Peyer's patch (tissue), 4 donors: ENCODE measurements at places on chromosomes 5 and 9.
A peak's percentile ranks its signal among the peaks of the same experiment; 100 is the strongest.

DNA sequence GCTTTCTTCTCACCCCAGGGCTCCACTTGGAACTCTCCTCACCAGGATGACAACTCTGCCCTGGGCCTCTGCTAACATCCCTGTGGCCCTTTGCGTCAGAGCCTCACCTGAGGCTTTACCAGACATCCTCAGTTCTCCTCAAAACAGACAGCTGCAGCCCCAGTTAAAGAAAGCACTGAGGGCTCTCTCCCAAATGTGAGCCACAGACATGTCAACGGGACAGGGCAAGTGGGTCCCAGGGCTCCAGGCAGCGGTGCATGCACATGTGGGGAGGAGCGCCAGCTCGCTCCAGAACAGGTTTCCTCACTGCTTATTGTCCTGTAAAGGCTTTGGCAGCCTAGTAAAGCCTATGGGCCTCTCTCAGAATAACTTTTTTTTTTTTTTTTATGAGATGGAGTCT, 37.3 kb downstream of the IPPK start:
- DNase-seq = no peak

GRCh38 chr5:175555168-175555785, 76.9 kb downstream of the SFXN1 start:
- no peak for DNase-seq

DNA sequence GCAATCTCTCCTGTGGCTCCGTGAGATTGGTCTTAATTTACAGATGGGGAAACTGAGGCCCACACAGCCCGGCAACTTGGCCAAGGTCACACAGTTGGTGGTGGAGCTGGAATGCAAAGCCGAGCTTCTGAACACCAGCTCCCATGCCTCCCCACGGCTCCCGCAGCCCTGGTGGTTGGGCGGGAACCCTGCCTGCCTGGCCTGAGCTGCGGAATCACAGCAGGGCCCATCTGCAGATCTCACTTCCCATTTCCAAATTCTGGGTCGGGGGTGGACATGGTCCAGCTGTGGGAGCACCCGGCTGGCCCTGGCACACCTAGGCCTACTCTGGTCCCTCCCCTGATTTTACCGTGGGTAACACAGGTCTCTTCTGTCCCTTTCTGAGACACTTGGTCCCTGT, 35.3 kb upstream of the PHYKPL start:
- no peak for DNase-seq

DNA sequence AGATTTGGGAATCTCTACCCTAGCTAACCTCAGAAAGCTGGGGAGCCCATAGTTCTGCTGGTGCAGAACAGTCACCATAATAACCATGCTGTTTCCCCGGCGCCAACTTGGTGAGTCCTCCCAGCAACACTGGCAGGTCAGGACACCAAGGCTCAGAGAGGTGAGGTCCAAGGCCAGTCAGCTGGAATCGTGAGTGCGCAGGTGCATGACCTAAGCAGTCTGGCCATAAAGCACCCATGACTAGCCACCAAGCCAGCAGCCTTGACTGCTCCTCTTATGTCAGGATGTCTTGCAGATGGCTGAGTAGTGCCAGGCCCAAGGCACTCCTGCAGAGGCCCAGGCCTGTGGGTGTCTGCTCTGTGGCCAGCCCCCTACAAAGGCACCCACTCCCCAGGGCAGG, 2.6 kb downstream of the RNF44 start:
- DNase-seq = peak; percentile 82

GRCh38 chr5:88732181-88732633, 150.8 kb downstream of the MEF2C start:
- DNase-seq = peak; percentile 64

DNA sequence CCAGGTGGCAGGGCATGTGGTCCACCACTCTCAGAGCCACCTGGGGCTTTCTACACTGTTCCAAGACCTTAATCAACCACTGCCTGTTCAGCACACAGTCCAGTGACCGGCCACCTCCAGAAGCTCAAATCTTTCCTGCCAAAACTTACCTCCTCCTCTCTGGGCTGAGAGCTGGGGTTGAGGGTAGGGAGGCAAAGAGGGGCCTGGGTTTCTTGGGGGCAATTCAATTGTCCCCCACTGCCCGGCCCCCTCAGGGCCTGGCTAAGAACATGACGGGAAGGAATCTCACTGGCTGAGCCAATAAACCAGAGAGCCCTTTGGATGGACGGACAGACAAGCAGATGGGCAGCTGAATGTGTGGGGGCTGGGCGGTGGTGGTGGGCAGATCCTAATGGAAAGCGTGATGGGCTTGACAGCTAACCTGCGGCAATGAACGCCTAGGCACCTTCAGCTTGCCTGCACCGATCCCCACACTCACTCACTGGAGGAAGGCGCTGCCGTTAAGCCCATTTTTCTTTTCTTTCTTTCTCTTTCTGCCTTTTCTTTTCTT, 5.4 kb downstream of the NR5A1 start:
- no peak for DNase-seq

DNA sequence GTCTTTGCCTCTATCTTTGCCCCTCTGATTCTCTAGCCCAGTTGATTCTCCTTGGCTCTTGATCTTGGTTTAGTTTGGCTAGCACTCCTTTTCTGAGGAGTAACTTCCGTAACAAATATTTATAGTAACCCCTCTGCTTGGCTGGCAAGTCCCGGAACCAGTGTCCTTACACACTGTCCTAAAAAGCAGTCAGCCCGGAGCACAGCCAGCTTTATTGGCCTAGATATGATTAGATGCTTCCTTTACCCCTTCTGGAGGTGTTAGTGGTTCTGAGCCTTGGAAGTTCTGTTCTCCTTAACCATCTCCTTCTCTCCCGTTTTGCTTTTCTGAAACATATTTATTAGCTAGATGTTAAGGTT, 17.0 kb upstream of the MSMP start:
- no peak for DNase-seq

GRCh38 chr5:100516285-100516684, 18.9 kb upstream of the FAM174A start:
- DNase-seq = no peak

- no peak for DNase-seq
These were observed 351.1 kb upstream of the RIOK2 start for GRCh38 chr5:97534166-97534565.

DNA sequence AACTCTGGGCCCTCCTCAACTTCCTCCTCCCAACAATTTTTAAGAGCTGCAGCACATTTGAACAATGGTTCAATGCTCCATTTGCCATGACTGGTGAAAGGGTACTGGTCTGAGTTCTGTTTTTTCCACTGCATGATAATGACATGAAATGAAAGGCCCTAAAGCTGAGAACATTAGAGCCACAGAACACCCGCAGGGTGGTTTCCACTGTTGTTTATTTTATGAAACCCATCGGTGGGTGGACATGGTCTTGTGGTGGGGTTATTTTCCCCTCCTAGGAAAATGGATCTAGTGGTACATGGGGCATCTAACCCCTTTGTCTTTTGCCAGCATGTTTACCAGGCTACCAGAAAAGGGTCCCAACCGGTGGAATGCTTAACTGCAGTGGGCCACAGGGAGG, 71.8 kb downstream of the SMARCA2 start:
- DNase-seq = no peak

GRCh38 chr9:126388964-126389708, 62.5 kb downstream of the MVB12B start:
- no peak for DNase-seq

- DNase-seq = no peak
These were observed 607.2 kb upstream of the WWC1 start for GRCh38 chr5:167684251-167684650.

- no peak for DNase-seq
These were observed 7.2 kb downstream of the NDUFS6 start for GRCh38 chr5:1808439-1808838.

- DNase-seq = no peak
These were observed 11.0 kb upstream of the FAM81B start for GRCh38 chr5:95380103-95380628.

DNA sequence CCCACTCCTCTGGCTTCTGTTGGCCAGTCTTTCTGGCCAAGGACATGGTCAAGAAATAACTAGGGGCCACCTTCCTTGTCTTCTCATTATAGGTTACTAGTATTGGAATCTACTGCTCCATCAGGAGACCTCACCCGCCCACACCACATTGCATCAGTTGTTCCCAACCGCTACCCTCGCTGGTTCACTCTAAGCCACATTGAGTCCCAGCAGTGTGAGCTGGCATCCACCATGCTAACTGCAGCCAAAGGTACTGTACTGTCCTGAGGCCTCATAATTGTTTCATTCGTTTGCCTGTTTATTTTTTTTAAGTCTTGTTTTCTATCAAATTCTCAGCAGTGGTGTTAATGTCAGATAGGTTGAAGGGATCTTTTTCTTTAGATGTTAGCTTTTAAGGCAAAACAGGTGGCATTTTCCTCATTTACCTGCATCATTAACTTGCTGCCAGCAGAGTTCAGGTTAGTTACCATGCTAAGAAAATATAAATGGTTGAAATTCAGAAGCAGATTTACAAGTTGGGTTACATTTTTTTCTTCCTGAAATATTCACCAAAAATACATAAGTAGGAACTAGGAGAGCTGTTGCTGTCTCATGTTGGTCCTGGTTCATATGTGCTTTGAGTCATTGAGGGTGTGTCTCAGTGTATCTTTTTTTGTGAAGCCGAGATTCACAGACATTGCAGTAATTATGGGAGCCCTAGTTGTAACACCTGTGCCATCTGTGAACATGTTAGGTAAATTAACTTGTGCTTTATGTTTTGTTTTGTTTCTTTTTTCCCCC, 206.9 kb downstream of the ZSWIM6 start:
- DNase-seq = no peak

DNA sequence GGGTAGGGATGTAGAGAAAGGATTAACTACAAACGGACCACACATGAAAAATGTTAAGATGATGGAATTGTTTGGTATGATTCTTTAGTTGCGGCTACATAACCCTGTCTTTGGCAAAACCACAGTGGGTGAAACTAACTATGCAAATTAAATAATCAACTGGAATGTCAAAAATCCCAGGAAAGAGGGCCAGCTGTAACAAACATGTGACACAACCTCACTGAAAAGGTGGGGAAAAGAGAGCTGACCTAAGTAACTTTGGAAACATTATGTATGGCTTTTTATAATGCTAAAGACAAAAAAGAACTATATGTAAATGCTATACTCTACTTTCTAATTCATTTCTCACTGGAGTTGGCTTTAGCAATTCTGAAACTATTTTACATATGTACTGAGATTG, 252.0 kb downstream of the MRPS30 start:
- DNase-seq = no peak

DNA sequence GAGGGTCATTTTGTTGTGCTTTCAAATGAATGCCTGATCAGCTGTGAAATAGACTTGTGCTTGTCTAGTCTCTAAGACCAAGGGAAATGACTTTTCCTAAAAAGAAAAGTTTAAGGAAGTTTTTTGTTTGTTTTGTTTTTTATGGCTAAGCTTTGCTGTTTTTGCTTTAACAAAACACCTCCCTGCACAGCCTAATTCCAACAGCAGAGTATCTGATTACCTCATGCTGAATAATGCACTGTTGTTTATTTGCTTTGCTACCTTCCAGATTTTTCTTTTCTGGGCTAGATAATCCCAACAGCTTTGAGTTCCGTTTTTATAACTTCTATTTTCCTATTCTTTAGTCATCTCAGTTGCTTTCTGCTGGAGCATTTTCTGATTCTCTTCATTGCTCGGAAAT, 95.8 kb downstream of the AOPEP start:
- no peak for DNase-seq

GRCh38 chr5:35668319-35668718, 50.7 kb downstream of the SPEF2 start:
- no peak for DNase-seq

GRCh38 chr5:73115399-73116051, 4.8 kb upstream of the TMEM171 start:
- peak; percentile 60 for DNase-seq

DNA sequence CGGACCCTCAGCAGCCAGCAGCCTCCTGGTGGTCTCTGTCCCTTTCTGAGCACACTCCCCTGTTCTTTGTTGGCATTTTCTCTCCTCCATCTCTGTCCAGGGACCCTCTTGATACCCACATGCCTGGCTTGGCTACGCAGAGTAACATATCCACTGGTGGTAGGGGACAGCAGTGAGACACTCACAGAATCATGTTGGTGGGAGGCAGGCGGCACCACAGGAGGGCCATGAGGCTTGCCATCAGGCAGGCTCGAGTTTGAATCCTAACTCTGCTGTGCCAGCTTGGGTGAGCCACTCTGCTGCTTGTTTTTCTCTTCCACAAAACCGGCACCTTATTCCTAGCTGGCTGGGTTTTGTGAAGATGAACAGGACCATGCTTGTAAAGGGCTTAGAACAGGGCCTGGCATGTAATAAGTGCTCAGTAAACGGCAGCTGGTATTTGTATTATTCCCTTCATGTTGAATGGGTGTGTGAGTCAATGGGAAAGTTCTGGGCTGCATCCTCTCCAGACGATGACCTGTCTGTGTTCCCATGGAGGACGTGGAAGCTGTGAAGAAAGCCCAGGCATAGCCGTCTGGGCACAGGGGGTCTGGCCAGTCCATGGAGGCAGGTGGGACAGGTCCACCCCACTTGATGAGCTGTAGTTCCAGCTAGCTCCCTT, 2.3 kb downstream of the COL27A1 start:
- no peak for DNase-seq

DNA sequence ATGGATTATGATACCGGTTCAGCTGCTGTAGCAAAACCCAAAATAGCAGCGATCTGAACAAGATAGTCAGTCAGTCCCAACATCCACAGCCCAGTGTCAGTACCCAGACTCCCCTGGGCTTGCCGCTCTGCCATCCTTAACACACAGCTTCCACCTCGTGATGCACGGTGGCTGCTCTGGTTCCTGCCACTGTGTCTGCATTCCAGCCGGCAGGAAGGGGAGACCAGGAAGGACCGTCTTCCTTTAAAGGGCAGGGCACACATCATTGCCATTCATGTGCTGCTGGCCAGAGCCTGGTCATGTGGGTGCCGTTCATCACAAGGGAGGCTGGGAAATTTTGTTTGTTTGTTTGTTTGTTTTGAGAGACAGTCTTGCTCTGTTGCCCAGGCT, 131.0 kb upstream of the IER5L start:
- DNase-seq = peak; percentile 23

- no peak for DNase-seq
These were observed 43.4 kb upstream of the ZNF366 start for GRCh38 chr5:72550595-72550994.

GRCh38 chr9:124544535-124544934, 37.3 kb upstream of the NR5A1 start:
- DNase-seq = no peak

- no peak for DNase-seq
These were observed 118.2 kb upstream of the TXNDC8 start for GRCh38 chr9:110455860-110456259.

DNA sequence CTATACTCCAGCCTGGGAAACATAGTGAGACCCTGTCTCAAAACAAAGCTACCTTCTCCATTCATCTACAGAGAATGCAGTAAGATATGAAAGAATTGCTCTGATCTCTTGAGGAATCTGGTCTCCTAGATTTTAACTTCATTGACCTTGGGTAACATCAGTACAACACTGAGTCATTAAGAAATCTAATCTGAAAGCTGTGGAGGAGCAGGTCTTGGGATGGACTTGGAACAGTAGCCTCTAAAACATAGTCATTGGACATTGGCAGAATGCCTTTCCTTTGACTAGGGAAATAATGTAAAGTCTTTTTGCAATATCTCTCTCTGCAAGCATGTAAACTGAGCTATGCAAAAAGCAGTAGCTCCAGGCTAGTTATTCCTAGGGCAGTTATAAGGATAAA, 58.1 kb downstream of the KCNN2 start:
- no peak for DNase-seq
